ENCODE measurements at places on chromosomes 16 and 17.

GRCh38 chr16:2358811-2359210 is 18.3 kb upstream of the ABCA3 start:
- no peak for DNase-seq

- DNase-seq: no peak
Measured at GRCh38 chr17:65356536-65356935, 204.9 kb downstream of the AXIN2 start.

DNA sequence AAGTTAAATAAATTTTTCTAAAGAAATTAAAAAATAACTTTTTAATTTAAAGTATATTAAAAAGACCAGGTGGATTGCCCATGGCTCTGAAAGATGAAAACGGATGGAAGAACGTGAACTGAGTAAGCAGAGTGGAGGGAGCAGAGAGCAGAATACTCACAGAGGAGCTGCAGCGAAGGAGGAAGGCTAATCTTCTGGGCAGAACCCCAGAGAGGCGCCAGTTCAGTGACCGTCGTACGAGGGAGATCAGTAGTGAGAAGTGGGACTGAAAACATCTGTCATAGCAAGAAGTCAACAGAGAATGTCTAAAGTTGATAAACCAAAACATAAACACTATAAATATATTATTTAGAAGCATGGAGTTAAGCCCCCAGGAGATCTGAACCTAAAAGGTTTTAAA is 34.9 kb downstream of the UBE2G1 start:
- DNase-seq: no peak

DNA sequence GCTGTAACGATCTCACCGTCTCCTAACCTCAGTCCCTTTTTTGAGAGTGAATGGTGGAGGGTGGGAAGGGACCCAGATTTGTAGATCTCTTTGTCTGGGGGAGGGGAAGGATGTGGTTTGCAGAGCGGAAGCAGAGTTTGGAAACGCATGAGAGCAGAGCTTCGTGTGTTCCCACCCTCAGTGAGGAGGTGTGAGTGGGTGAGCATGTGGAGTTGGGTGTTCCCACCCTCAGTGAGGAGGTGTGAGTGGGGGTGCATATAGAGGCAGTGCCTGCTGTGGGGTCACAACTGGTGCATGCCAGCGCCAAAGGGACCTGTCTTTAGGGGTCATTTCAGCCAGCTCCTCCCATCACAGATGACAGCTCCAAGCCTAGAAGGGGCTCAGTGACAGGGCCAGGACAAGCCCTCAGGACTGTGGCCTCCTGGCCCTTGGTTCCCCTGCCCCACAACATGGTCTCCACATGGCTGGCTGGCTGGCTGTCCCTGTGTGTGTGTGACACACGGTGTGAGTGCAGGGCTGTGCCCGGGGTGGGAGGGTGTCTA is 1.8 kb upstream of the CISD3 start:
- peak; percentile 48 for DNase-seq

DNA sequence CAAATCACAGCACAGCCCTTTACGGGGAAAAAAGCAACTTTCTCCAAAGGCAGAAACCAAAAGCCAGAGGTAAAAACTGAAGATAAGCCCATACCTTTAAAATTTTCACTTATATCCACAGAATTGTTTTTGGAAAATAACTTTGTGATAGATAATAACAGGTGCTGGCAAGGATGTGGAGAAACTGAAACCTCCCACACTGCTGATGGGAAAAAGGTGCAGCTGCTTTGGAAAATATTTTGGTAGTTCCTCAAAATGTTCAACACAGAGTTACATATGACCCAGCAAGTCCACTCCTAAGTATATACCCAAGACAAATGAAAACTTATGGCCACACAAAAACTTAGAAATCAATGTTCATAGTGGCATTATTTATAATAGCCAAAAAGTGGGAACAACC is 12.2 kb downstream of the EFTUD2 start:
- no peak for DNase-seq

GRCh38 chr17:9817086-9817485 is 4.8 kb downstream of the GSG1L2 start:
- DNase-seq: no peak

- no peak for DNase-seq
Measured at GRCh38 chr16:51408357-51408756, 257.3 kb upstream of the SALL1 start.

All from stimulated activated CD4-positive, alpha-beta T cell treated with anti-CD3 and anti-CD28 coated beads, Interleukin-15, amount 100 ng/mL, for 1 hour (primary cell).